ENCODE measurements at places on chromosomes 5 and 9.

- DNase-seq, result no peak
Measured at GRCh38 chr9:96852676-96853075, 1.6 kb downstream of the ZNF782 start.

DNA sequence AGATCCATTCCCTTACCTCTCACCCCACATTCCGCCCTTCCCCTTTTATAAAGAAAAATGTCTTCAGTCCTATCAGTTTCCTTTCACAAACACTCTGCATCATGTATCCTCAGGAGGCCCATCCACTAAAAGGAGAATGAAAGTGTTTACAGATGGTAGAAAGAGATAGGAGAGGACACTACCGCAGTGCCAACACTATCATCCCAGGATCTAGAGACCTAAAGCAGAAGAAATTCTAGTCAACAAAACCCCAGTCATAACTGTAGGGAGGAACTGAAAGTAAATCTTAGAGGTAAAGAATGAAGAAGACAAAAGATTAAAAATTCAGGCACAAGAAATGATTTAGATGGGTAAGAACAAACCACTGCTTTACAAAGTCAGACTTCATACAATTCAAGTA lies 114.1 kb downstream of the MLLT3 start:
- no peak for DNase-seq

DNA sequence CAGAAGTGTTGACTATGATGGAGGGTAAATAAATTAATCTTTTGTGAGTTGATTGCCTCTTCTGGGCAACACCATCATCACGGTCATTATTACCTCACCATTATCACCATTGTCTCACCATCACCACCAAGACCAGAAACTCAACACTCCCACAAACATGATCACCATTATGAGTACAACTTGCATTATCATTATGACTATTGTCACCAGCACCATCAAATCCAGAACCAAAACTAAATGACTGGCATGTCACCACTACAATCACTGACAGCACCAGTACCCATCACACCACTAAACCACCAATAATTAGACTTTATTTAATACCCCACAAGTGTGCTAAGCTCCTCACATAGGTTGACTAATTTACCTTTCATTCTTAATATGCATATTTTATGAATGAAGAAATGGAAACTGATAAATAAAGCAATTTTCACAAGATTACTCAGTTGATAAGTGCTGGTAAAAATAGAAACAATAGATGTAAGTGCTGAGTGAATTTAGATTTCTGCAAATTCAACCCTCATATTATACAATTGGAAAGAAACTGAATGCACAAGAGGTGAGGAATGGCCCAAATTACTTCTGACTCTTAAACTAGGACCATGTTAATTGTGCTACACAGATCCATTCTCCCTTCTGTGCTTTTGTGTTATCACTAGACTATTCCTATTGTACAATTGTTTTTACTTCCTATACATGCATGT lies 517.8 kb upstream of the PAPPA start:
- no peak for DNase-seq

DNA sequence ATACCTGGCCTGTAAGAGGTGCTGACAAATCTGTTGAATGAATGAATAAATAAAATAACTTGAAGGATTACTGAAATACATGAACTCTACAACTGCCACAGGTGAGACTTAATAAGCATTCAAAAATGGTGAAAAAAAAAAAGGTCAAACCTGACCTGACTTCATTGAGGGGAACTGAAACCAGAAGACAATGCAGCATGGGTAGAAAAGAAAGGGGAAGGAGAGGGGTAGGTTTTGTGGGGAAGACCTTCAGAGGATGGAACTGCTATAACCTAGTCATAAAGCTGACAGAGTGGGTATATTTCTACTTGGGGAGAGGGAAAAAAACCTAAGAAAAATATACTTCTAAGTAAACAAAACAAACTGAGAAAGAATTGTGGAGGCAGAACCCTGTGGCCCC lies 56.6 kb downstream of the RASEF start:
- no peak for DNase-seq

DNA sequence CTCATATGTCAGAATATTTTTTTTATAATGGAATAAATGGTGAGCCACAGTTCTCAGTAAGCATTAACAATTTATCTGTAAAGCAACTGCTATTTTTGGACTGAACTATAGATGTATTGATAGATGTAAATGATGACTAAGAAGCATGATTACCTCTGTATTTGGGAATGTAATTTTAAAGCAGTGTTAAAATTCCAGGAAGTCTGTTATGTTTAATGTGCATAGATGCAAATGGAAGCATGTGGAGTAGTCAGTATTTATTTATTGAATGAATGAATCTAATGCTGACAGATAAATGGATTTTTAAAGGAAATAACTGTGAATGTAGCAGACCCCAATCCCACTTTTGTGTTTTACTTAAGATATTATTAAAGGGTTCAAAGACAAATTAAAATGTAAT lies 95.0 kb downstream of the ATG10 start:
- no peak for DNase-seq

DNA sequence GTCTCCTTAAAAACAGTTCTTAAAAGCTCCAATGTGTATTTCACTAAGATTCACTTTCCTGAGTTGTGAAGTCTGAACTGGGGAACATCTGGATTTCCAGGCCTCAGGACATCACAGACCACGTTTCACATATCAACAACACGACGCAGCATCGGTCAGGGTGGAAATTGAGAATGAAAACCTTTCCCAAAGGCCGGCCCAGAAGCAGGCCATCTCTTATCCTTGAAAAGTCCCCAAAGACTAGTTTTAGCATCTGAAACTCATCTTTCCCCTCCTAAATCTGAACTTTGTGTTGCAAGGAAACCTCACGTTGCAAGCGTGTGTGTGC lies 96.4 kb upstream of the COL5A1 start:
- no peak for DNase-seq

DNA sequence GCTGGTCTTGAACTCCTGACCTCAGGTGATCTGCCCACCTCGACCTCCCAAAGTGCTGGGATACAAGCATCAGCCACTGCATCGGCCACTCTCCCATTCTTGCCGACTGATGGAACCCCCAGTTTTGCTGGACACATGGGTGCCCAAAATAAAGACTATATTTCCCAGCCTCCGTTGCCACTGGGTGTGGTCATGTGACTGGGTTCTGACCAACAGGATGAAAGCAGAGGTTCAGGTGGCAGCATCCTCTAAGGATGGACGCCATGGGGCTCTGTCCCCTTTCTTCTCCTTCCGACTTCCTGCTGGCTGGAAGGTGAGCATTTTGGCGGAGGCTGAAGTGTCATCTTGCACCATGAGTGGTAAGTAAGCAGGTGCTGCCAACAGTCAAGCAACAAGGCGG lies 10.3 kb downstream of the PDLIM7 start:
- DNase-seq, result no peak

Measured in stimulated activated CD8-positive, alpha-beta memory T cell treated with anti-CD3 and anti-CD28 coated beads, Interleukin-2, amount 100 ng/mL, for 1 hour (primary cell).